ENCODE measurements at places on chromosomes 7 and 10.

GRCh38 chr10:11698691-11699549 is 43.3 kb upstream of the ECHDC3 start:
- no peak for DNase-seq

DNA sequence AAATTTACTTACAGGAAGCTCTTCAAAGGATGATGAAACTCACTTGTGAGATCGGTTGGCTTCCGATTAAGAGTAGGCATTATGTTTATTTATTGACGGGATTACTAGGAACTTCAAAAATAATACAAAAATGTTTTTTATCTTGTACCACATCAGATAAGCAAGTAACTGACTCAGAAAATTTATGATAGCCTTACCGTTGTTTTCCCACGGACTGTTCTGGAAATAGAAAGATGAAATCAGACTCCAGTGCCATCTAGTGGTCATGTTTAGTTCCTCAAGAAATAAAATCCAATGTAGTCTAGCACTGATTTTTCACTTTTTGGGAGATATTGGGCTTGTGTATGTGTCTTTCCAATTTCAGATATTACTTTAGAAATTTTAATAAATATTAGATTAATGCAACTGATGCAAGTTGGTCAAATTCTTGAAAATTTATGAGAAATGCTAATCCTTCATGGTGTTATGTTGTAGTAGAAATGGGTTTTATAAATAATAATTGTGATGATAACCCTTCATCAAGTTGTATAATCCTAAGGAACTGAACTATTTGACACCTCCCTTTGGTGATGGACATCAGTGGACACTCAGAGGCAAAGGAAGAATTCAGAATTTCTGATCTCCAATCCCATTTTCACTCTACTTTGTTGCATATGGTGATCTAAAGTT is 168.8 kb downstream of the TMEM26 start:
- DNase-seq, result peak; percentile 56

DNA sequence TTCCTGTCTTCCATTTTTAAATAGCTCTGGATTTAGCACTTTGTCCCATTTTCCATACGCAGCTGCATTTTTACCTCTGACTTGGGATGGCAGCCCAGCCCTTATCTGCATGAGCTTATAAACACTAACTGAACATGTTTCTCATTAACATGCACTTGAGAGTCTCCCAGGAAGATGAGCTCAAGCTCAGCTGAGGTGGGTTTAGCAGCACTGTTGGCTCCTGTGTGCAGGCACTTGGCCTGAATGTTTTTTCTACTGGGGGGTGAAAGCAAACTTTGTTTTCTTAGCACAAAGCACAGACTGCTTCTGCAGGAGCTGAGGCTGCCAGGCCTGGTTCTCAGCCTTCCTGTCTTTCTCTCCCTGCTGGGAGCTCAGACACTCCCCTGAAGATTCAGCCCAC is 1093.6 kb upstream of the AUTS2 start:
- no peak for DNase-seq

- DNase-seq, result no peak
These were observed 39.9 kb downstream of the TAX1BP1 start for GRCh38 chr7:27779873-27780272.

GRCh38 chr7:151674161-151674920 is 154.6 kb upstream of the RHEB start:
- no peak for DNase-seq

GRCh38 chr7:134522601-134523000 is 4.8 kb upstream of the AKR1B10 start:
- DNase-seq, result no peak

DNA sequence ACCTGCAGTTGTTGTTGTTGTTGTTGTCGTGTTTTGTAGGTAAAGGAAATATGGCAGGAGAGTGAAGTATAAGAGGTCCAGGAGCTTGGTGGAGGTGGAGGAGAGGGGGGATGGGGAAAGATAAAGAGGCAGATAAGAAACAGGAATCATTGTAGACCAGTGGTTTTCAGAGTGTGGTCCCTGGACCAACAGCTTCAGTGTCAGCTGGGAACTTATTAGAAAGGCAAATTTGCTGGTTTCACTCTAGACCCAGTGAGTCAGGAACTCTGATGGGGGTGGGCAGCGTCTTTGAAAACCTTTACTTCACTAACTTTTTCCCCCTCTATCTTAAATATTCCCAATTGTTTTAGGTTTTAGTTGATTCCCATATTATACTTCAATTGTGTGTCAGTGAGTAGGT is 241.5 kb downstream of the AUTS2 start:
- no peak for DNase-seq

- no peak for DNase-seq
These were observed 60.2 kb upstream of the PTPN12 start for GRCh38 chr7:77476871-77477270.

- DNase-seq, result no peak
These were observed 11.2 kb downstream of the PPP1R3A start for GRCh38 chr7:113907617-113908016.

- DNase-seq, result no peak
These were observed 250.7 kb downstream of the TNS3 start for GRCh38 chr7:47331179-47331565.

Measured in activated CD4-positive, alpha-beta T cell treated with anti-CD3 and anti-CD28 coated beads, Interleukin-2, amount 50 U/mL, for 16 hours (primary cell).